AG08396 (cell line): ENCODE measurements at places on chromosomes 4 and X.

DNA sequence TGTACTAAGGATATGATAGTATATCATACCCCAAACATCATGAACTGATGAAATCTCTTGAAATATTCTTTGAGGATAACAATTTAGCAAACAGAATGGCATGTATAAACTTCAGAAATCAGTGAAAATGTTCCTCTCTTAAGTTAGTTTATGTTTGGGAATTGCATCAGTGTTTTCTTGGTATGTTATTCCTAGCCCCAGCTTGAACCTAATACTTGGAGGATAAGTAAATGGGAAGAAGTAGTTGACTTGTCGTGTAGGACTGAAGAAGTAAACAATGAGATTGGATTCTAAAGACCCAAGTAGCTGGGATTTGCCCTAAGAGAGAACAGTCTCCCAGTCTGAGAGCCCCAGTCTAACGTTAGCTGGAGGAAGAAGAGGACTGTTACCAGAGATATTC lies 355.7 kb downstream of the GALNTL6 start:
- no peak for DNase-seq

- no peak for DNase-seq
These were observed 16.3 kb downstream of the SYNPO2 start for GRCh38 chr4:118904935-118905334.

DNA sequence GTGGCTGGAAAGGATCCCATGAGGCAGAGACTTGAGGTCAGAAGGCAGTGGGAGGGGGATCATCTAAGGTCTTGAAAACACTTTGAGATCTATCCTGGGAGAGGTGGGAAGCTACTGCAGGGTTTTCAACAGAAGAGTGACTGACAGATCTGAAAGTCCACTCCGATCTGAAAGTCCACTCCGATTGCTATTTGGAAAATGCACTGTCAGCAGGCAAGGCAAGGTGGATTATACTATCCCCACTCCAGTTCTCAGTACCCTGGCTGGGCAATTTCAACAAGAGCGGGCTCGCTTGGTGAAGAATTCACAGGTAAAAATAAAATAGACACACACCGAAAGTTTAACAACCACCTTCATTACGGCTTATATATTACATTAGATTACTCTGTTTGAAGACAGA lies 42.3 kb upstream of the C1QTNF7 start:
- no peak for DNase-seq

DNA sequence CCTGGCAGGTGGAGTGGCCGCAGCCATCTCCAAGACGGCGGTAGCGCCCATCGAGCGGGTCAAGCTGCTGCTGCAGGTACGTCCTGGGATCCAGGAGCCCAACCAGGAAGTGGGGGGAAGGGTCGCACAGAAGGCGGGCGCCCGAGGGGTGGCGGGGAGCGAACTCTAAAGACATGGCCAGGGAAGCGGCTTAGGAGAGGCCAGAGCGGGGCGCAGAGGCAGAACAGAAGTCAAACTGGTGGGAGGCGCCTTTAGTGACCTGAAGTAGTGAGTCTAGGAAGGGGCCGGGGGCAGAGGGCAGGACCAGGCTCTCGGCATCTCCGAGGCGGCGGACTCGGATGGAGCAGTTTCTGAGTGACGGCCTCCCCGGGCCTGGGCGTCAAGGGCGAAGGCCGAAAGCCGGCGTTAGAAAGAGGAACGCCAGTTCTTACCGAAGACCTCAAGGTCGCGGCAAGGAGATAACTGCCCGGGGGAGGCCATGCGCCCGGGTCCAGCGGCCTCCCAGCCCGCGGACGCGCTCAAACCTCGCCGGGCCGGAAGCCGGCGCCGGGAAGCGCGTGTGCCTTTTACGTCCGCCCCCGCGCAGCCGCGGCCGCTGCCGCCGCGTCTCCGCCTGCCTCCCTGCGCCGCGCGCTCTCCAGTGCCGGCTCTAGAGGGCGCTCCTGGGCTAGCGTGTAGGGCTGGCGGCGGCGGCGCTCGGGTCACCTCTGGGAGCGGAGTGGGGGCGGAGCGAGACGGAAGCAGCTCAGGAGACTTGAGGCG lies 488 bp downstream of the SLC25A5 start:
- peak; percentile 85 for DNase-seq

GRCh38 chr4:152956147-152956546 lies 20.0 kb downstream of the FHDC1 start:
- no peak for DNase-seq

DNA sequence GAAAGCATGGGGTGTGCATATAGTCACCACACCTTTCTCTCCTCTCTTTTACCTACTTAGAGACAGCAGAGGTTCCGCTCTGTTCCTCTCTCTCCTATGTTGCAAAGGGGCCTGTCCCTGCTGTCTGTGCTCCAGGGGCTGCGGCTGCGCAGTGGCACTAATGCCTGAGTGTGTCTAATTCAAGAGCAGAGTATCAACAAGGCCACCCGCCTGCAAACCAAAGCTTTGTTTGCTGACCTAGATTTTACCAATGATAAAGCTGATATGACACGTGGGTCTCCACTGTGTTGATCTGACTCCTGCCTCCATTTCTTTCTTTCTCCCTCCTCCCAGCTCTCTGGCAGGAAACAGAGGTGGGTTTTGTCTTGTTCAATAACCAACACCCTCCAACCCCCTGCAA lies 74.9 kb downstream of the NSG1 start:
- DNase-seq: no peak

DNA sequence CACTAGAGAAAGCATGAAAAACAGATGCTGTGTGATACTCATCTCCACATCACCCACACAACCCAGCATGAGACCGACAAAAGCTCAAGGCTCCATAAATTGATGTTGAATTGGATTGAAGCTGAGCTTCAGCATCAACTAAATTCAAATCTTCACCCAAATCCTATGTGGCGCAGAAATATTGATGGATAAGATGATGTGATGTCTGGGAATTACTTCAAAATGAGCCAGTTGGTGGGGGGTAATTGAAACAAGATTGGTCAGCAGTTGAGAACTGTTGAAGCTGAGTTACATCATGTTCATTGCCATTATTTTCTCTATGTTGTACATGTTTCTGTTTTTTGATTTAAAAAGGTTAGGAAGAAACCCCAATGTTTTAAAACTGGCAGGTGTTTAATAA lies 166.5 kb upstream of the STS start:
- no peak for DNase-seq

DNA sequence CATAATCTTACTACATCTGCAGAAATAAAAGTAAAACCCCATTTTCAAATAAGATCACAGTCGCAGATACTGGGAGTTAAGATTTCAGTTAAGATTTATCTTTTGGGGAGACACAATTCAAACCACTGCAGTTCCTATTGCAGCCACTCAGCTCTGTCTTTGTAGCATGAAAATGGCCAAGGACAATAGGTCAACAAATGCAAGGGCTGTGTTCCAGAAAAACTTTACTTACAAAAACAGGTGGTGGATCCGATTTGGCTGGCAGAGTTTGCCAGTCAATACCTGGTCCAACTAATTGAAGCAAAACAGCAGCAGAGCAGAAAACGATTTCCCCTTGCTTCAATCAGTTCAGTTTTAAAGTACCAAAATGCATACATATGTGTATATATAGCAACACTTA lies 77.4 kb downstream of the TENM3 start:
- DNase-seq: no peak

DNA sequence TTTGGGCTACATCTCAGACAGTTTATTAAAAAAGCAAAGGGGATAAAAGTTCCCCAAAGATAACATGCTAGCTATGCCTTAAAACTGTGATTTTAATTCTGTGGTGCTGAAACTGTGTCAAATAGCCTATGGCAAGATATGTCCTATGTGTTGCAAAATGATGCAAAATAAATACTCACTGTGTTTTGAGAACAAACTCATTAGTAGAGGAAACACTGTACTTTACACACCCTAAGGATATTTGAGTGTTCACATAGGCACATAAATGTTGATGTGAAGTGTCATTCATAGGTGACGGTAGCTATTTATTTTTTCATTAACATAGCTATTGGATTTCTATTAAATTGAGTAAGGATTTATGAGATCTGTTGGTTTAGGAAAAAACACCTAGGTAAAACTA lies 351.9 kb downstream of the FAT4 start:
- DNase-seq: no peak

DNA sequence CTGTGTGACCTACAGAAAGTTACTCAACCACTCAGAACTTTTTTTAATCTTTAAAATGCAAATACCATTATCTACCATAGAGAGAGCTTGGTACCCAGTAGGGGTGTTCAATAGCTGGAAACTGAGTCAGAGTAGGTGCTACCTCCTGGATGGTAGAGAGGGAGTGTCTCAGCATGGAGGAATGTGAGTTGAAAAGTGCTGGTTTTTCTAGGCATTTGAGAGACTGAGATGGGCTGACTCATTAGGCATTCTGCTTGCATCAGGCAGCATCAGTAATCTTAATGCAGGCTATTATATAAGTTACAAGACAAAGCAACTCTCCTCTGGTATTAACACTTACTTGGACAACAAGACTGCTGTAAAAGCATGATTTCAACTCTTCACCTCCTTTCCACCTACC lies 70.9 kb upstream of the ARHGEF9 start:
- peak; percentile 25 for DNase-seq

GRCh38 chr4:10982305-10982704 lies 297.7 kb upstream of the CLNK start:
- no peak for DNase-seq

- DNase-seq: no peak
These were observed 144.8 kb downstream of the PPA2 start for GRCh38 chr4:105329081-105329480.

DNA sequence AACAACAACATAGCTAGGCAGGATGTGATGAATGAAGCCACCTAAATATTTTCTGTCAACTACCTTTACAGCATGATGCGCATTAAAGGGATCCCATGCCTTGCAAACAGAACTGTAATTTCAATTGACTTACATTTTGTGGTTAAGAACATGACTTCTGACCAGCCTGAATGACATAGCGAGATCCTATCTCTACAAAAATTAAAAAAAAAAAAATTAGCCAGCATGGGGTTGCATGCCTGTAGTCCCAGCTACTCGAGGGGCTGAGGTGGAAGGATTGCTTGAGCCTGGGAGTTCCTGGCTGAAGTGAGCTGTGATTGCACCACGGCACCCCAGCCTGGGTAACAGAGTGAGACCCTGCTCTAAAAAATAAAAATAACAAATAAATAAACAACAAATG lies 680.6 kb downstream of the IQCM start:
- no peak for DNase-seq

- no peak for DNase-seq
These were observed 71.1 kb downstream of the COL25A1 start for GRCh38 chr4:109231331-109231730.

GRCh38 chr4:41177016-41177415 lies 37.3 kb downstream of the APBB2 start:
- DNase-seq: peak; percentile 61

DNA sequence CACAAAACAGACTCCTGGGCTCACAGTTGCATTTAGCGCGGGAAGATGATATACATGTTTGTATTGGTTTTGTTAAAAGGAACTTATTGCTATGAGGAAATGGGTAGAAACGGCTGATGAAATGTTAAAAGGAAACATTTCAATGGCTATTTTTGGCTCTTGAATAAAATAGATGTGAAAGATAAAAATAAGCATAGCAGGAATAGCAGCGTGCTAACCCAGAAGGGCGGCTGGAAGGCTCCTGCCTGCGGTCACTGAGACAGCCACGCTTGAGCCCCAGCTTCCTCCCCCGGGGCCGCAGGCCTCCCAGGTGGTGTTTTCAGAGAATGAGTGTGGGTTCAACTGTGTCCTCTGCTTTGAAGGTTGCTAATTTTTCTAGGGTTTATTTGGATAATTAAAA lies 35.0 kb upstream of the CLCN4 start:
- no peak for DNase-seq

DNA sequence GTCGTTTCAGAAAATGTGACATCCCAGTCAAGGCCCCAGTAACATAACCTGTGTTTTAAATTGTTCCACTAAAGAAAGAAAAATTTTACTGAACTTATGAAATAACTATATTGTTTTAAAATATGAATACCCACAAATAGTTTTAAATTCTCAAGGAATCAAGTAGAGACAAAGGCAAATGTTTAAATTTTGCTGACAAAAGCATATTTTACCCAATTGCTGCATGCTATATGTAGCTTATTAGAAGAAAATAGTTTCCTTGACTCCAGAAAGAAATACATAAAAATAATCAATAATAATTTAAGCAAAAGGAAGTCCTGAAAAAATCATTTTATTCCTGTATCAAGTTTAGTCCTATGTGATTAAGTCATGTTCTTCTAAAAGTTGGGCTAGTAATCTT lies 481.3 kb upstream of the ADGRL3 start:
- no peak for DNase-seq

DNA sequence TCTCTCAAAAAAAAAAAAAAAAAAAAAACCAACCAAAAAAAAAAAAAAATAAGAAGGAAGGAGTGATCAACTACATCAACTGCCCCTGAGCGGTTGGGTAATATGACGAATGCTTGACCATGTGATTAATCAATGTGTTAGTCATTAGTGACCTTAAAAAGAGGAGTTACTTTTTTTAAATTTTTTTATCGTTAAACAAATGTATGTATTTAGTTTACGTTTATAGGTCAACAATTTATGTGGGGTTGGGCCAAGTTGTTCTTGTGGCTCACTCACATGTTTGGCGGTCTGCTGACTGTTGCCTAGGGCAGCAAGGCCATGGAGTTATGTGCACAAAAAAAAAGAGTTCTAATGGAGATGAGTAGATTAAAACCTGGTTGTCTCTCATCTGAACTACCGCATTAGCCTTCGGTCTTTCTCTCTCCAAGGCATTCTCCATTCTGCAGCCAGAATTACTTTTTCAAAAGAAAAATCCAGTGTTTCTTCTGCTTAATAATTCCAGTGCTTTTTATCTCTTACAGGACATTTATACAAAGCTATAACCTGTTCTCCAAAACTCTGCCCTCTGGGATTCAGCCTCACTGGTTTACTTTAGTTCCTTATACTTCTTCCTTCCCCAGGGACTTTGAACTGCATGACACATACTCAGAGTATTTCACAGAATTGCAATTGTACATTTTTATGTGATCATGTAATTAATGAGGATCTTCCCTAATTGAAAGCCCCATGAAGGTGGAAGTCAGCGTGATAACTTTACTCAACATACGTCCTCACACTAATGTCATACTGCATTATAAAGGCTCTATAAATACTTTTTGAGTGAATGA lies 505.5 kb downstream of the ANKRD50 start:
- DNase-seq: no peak

- DNase-seq: no peak
These were observed 68.5 kb downstream of the ATP10D start for GRCh38 chr4:47553329-47554125.

DNA sequence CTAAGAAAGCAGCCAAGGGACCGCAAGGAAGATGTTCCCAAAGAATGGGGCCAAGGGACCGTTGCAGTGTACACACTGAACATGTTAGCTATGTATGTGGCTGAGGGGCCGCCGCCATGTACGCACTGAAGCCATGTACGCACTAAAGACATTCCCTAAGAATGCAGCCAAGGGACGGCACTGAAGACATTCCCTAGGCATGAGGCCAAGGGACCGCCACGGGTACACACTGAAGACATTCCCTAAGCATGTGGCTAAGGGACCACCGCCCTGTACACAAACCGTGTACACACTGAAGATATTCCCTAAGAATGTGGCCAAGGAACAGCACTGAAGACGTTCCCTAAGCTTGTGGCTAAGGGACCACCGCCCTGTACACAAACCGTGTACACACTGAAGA lies 54.0 kb downstream of the DHRSX start:
- no peak for DNase-seq
